Endodermal cell (in vitro differentiated cells): ENCODE measurements at places on chromosomes 4 and X. TPM values are rescaled to one million over a fixed set of nuclear protein-coding genes. Genes with fewer than 3 reads are reported as not detected.

GRCh38 chr4:127256500-127256899 is 376.3 kb upstream of the INTU start:
- no peak for DNase-seq

FREM3 gene
- 0.13 to 0.66 TPM (median 0.17 TPM) in 3 replicates for total RNA-seq

- no peak for DNase-seq
Observed at GRCh38 chrX:153794897-153795816, 689 bp downstream of the SSR4 start.

GYG2 gene
- total RNA-seq = 46.4 to 55.7 TPM (median 52.6 TPM) in 3 replicates

- no peak for DNase-seq
Observed at GRCh38 chr4:98352396-98352795, 91.2 kb downstream of the RAP1GDS1 start.

DNA sequence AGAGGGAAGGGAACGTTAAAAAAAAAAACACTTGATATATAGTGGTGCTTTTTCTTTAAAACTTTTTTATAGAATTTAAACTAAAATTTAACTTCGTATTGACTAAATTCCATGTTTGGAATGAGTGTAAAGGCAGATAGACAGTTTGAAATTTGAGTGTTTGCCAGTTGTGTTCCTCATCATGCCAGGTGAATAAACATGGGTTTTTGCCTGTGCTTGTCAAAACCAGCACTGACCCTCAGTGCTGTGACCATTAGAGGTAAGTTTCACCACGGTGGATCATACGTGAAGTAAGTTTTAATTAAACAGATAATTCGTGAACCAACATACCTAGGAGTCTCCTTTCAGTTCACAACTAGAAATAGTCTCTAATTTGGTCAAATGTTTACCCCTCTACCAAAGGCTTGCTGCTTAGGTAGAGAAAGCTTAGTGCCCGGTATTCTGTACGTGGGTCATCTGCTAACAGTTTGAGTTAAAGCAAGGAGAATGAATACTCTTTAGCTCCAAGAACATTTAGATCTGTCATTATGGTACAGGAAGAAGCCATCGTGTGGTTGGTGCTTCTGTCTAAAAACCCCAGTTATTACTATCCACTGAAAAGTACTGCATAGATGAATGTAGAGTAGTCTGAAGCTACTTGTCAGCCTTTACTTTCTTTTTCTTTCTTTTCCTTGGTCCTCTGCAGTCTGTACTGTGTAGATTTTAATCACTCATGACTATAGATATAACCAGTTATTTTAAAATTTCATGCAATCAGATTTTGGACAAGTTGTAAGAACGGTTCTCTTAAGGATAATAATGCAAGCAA is 32.7 kb downstream of the KIAA0232 start:
- no peak for DNase-seq

DNA sequence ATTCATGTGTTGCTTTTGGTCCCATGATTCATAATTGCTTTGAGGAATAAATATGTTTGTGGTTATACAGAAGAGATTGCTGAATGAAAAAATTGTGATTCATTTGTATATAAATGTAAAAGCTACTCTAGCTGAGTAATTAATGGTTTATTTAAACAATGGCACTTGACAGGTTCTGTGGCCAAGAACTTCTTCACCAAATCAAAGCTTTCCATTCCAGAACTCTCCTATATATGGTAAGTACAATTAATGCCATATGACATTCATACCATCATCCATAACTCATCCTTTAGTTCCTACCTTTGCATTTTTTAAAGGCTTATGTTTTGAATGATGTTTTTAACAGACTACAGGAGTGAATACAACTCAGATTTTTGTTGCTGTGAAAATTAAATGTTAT is 105.8 kb downstream of the REPS2 start:
- DNase-seq = no peak

DNA sequence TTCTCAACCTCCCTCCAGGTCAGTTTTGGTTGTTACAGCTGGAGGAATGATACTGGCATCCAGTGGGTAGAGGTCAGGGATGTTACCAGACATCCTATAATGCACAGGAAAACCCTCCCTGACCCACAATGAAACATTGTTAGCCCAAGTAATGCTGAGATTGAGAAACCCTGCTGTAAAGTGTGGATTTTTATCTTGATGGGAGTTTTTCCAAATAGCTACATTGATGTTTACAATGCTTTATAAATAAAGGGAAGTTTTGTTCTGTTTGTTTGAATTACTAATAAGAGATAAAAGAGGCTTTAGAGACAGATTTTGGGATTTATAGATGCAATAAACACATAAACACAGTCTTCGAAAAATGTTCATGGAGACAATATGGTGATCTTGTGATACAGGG is 194.0 kb upstream of the NUDT6 start:
- DNase-seq = no peak

DMD gene
- total RNA-seq = 19.9 and 24.9 TPM in 2 replicates

DNA sequence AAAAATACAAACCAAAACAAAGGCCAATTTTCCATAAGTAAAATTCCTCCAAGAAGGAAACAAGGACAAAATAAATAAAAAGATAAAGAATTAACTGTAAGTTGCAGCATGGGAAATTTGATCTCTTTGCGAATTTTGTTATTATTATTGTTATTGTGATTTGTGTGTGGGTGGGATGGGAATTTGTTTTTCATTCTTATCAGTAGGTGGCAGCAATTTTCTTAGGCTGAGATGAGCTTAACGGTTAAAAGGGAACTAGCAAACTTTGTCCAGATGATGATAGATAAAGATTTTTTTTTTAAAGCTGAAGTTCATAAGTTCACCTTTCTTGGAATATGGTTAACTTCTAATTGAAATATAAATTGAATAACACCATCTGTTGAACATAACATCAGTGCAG is 83.2 kb upstream of the IL1RAPL2 start:
- no peak for DNase-seq

TMEM255A gene
- 0.29 and 0.35 TPM in 2 replicates for total RNA-seq
